ENCODE measurements at places on chromosomes 7 and 10.

DNA sequence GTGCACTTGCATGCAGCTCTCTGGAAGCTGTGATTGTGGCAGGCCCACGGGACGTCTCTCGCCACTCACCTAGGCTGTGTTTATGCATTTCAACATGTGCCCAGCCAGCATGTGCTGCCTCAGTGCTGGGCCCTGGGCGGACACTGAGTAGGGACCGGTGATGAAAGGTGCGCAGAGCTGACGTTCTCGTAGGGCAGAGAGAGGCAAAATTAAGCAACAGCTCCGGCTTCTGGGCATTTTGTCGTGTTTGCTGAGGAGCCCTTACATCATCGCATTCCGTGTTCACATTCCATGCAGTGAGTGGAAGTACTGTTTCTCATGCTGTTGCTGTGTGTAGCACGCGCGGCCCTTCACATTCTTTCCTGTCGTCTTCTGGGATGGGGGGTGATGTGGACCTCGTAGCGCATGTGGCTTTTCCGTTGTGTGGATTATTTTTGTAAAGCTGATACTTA is 50.5 kb downstream of the PRF1 start:
- no peak for DNase-seq

DNA sequence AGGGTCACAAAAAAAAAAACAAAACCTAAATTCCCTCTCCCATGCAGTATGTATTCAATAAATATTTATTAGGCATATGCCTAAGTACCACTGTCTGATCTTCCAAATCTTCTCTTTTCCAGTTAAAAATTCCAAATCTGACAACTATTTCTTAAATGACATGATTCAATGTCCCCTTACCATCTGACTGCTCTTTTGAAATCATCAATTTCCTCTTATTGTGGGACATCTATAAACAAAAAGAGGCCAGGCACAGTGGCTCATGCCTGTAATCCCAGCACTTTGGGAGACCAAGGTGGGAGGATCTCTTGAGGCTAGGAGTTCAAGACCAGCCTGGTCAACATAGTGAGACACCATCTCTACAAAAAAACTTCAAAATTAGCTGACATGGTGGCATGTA is 103.5 kb downstream of the TBXAS1 start:
- DNase-seq = no peak

DNA sequence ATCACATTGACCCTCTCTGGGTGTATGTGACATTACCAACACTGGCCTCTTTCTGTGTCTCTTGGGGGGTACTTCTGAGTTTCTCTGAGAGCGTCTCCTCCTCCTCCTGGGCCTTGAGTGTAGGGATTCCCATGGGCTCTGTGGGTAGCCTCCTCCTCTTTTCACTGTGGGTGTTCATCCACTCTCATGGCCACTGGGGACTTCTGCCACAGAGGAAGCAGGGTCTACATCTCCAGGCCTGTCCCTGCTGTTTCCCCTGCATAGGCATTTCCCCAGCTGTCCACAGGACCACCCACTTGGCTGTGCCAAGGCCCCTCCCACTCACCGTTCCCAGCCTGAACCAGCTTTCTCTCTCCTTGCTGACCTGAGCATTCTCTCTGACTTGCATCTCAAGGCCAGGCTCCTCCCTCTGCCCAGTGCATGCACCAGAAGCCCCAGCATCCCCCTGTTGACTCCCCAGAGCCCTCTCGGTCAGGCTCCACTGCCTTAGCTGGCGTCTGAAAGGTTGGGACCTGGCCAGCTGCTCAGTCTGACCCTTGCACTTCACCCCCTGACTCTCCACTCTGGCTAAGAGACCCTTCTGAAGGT is 487.6 kb downstream of the GLRX3 start:
- no peak for DNase-seq

DNA sequence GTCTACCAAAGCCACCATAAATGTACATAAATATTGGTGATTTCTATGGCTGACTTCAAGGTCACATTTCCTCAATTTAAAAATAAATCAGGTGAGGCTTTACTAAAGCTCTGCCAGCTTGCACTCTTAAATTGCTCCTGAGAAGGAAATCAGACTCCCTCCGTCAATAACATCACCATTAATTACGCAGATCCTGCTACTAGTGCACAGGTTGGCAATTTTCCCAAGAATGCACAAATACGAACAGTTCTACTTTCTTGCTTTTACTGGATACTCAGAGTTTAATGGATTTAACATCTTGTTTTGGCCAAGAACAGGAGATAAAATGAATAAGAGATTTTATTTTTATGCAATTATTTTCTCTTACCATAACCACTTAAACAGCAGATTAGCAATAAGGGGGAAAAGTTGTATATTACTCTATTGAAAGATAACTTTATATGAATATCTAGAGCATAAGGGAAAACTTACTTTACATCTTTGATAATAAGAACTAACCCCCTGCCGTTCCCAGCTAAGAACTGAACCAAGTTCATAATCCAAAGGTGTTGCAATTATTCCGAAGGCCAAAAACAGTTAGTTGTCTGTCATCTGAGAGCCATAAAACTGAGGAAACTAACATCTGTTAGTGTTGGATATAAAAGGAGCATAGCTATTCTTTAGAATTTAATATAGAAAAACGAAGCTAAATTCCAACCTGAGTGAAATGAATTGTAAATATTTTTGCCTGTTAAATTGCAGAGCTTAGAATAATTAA is 140.5 kb downstream of the TWIST1 start:
- no peak for DNase-seq

DNA sequence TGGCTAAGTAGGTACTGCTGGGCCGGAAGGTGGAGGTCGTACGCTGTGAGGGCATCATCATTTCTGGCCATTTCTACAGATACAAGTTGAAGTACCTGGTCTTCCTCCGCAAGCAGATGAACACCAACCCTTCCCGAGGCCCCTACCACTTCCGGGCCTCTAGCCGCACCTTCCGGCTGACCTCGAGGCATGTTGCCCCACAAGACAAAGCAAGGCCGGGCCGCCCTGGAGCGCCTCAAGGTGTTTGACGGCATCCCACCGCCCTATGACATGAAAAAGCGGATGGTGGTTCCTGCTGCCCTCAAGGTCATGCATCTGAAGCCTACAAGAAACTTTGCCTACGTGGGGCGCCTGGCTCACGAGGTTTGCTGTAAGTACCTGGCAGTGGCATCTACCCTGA is 56.8 kb downstream of the ATXN7L1 start:
- DNase-seq = no peak

DNA sequence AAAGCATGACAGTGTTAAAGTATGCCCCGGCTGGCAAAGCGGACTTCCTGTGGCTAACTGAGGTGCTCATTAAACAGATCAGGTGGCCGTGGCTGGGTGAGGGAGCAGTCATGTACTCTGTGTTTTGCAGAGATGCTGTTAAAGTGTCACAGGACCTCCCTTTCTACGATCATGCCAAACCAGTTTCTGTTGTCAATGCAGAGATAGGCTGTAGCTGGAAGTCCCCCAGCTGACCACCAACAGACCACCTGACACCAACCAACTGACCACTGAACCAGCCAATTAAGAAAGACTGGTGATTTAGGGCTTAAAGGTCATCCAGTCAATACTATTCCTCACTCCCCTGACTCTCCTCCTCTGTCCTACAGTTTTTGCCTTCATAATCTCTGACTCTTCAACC is 431.1 kb upstream of the LRGUK start:
- no peak for DNase-seq

- no peak for DNase-seq
These were observed 130.9 kb upstream of the MKLN1 start for GRCh38 chr7:131196803-131197202.

DNA sequence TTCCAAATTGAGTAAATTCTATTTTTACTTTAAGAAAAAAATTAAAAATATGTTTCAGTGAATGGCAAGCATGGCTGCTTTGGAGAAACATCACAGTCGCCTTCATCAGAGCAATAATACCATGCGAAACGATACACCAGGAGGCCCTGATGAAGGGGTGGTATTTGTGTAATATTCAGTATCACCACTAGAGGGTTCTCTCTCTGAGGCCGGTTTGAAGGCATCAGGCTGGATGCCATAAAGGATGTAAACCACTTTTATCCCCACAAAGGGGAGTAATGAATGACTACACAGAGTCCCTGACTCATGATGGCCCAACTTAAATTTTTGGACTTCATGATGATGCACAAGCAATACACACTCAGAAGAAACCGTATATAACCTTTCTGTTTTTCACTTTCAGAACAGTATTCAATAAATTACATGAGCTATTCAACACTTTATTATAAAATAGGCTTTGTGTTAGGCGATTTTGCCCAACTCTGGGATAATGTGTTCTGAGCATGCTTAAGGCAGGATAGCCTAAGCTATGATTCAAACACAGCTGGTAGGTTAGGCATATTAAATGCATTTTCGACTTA is 95.5 kb downstream of the PPP1R17 start:
- no peak for DNase-seq

DNA sequence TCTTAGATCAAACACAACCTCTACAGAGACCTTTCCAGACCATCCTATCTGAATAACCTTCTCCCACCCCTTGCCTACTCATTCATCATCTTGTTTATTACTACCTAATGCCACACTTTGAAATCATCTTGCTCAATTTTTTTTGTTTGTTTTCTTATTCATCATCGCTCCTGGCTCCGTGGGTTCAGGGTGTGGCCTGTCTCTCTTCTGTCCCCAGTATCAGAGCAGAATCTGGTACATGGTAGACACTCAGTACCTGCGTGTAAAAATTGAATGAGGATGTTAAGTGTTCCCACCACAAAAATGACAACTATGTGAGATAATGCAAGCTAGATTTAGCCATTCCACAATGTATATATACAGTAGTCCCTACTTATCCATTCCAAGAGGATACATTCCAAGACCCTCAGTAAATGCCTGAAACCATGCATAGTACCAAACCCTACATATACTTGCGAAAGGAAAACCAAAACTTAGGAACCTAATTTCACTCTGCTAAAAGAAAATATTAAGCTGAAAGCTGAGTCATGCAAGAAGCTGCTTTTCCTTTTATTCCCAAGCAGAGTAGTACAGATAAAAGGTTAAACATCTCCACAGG is 72.1 kb upstream of the SEC61G start:
- DNase-seq = no peak

DNA sequence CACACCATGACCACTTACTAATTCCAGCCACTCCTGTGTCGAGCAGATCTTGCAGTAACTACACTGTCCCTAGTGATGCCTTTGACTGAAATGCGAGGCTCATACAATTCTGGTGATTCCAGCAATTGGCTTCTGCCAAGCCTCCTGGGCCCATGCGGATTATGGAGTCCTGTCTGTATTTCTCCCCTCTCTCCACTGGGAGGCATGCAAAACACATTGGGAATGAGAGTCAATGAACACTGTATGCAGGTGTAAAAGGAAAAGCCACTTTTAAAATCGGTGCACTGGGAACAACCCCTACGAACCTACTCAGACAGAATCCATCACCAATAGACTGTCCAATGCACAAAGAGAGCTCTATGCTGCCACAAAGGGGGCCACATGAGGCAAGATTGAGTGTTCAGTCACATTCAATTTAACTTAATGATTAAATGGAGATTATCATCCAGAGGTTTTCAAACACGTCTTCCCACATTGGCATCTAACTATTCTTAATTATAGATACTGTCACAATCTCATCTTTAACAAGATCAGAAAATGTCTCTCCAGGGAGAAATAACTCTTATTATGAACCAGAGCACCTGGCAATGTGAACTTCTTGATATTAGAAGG is 550.6 kb downstream of the GLRX3 start:
- no peak for DNase-seq

GRCh38 chr7:158266426-158266816 is 321.2 kb downstream of the PTPRN2 start:
- DNase-seq = no peak

GRCh38 chr10:43205681-43206390 is 61.0 kb downstream of the RASGEF1A start:
- DNase-seq = peak; percentile 33

DNA sequence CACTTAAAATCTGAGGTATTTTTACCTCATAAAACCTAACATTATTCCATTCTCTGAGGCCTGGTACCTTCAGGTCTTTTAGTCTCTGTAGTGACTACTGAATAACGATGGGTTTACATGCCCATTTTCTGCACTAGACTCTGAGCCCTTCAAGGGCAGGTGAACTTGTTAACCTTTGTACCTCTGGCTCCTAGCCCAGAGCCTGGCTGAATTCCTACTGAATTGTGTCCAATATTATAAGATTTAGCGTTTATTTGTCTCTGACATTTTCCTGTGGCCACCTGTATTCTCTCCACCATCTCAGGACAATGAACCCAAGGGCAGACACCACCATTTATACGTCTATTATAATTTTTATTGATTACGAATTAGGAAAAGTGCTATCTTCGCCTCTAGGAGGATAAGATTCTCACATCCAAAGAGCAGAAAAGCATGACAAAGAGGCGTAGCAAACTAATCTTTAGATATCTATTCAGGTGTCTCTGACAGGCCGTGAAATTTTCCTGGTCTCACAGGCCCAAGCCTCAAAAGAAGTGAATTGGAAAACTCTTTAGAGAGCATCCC is 27.9 kb upstream of the HNRNPH3 start:
- DNase-seq = no peak

- DNase-seq = no peak
These were observed 205.6 kb upstream of the CSTF2T start for GRCh38 chr10:51905032-51905431.

DNA sequence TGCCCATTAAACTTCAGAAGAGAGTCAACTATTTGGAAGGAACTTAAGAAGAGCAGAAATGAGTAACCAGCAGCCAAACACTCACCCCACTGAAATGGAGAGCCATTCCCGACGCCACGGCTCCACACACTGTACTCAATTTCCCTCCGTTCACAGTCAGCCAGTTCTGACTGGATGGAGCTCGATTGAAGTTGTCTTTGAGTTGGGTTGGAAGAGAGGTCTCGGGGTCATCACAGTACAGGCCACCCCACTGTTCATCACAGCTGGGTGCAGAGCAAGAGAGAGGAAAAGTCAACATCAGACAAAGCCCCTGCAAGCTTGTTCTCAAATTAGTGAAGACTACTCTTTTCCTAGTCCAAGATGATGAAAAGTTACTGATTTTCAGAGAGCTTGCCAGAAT is 75.9 kb upstream of the SLC26A5 start:
- no peak for DNase-seq

- DNase-seq = no peak
These were observed 98.8 kb upstream of the BMPER start for GRCh38 chr7:33806298-33807154.

GRCh38 chr10:103545771-103546281 is 52.3 kb downstream of the NEURL1 start:
- no peak for DNase-seq

- no peak for DNase-seq
These were observed 37.0 kb upstream of the CNNM1 start for GRCh38 chr10:99292159-99292558.

DNA sequence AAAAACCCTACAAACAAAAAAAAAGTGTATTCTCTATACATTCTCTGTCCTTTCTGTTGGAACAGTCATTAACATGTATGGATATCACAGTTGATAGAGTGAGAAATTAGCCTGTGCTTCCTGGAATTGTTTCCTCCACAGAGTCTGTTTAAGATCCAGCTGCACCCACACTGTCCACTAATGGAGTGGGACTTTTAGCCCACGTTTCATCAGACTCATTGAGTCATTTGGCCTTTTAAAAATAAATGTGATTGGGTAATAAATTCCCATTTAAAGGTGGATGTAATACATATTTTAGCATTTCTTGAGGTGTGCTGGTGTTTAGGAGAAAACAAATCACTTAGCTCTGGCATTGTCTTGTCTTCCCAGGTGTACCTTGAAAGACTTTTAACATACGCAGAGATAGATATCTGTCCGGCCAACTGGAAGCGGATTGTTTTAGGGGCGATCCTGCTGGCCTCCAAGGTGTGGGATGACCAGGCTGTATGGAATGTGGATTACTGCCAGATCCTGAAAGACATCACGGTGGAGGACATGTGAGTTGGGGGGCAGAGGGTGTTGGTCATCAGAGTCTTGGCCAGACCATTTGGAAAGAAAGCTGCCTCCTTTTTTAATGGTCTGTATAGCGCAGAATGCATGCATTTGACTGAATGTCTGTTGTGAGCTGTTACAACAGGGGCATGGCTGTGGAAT is 52.3 kb upstream of the GJD4 start:
- DNase-seq = no peak

Data from activated CD8-positive, alpha-beta memory T cell treated with anti-CD3 and anti-CD28 coated beads, Interleukin-2, amount 10 ng/mL, durations not matched to agents 7 days and 5 days (primary cell).